ENCODE measurements at places on chromosomes 3 and 15. TPM values are rescaled to one million over a fixed set of nuclear protein-coding genes. Genes with fewer than 3 reads are reported as not detected.

The CEMIP gene
- 4.1 TPM for total RNA-seq

The EDC3 gene
- total RNA-seq, result 26.5 TPM

The GUCA1C gene
- total RNA-seq, result not detected

The RPL15 gene
- total RNA-seq, result 2,868 TPM
